ENCODE measurements at places on chromosomes 16 and 17.

GRCh38 chr17:21282231-21282630, 2.3 kb upstream of the MAP2K3 start:
- no peak for DNase-seq

GRCh38 chr16:27491894-27492587, 57.7 kb downstream of the GTF3C1 start:
- no peak for DNase-seq

GRCh38 chr16:56518425-56518824, 1.4 kb downstream of the BBS2 start:
- no peak for DNase-seq

- peak; percentile 78 for DNase-seq
These were observed 4.2 kb downstream of the BORCS6 start for GRCh38 chr17:8185582-8186445.

- DNase-seq, result no peak
These were observed 7.3 kb upstream of the BLMH start for GRCh38 chr17:30299000-30299399.

- no peak for DNase-seq
These were observed 22.8 kb upstream of the ACSM2B start for GRCh38 chr16:20598832-20599469.
